Thymus (tissue), 14 donors: ENCODE measurements at places on chromosomes 16 and 17. TPM values are rescaled to one million over a fixed set of nuclear protein-coding genes. Genes with fewer than 3 reads are reported as not detected.

The NPIPA7 gene
- total RNA-seq, result 2.3 TPM

The TXNDC11 gene
- 22.9 TPM for total RNA-seq

The LDHD gene
- 0.99 TPM for total RNA-seq

The HIC1 gene
- total RNA-seq, result 11.8 TPM

The ACAP1 gene
- total RNA-seq, result 167 TPM

The KDM6B gene
- total RNA-seq, result 6.3 TPM

DNA sequence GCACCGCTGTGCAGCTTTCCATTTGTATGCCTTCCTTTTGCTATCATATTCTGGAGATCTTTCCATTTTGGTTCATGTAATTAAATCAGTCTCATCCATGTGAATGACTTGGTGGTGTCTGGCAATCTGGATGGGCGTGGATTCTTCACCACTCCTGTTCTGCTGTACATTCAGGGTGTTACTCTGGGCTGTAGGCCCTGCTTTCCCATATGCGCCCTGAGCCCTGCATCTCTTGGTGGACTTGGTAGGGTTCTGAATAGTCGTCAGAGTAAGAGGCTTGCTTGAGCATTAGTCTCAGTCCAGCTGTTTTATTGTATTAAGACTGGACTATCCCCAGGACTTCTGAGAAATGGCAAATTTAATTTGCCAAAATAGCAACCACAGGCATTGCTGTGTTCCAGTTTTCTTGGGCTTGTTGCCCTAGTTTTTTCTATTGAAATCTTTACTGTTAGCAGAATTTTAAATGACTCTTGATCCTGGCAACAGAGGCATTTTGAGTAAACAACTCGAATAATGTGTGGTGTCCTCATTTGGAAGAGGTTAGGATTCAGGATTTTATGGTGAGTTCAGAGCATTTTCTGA is 14.9 kb downstream of the BANP start:
- no peak for DNase-seq

- no peak for DNase-seq
Observed at GRCh38 chr17:79925242-79925957, 86.2 kb upstream of the CBX4 start.

- no peak for DNase-seq
Observed at GRCh38 chr17:79555543-79555942, 55.3 kb downstream of the RBFOX3 start.

GRCh38 chr17:79721993-79722671 is 8.6 kb upstream of the ENPP7 start:
- DNase-seq, result no peak

GRCh38 chr16:14286368-14287230 is 215.5 kb downstream of the MRTFB start:
- no peak for DNase-seq

GRCh38 chr17:49512296-49513043 is 17.4 kb downstream of the NGFR start:
- no peak for DNase-seq

DNA sequence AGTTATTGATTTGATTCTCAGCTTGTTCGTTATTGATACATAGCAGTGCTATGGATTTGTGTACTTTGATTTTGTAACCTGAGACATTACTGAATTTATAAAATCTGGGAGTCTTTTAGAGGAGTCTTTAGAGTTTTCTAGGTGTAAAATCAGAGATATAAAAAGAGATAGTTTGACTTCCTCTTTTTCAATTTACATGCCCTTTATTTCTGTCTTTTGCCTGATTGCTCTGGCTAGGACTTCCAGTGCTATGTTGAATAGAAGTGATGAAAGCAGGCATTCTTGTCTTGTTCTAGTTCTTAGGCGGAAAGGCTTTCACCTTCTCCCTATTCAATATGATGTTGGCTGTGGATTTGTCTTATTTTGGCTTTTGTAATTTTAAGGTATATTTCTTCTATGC is 106.2 kb downstream of the PHKB start:
- DNase-seq, result no peak

GRCh38 chr16:67299269-67299668 is 19.9 kb downstream of the PLEKHG4 start:
- no peak for DNase-seq

DNA sequence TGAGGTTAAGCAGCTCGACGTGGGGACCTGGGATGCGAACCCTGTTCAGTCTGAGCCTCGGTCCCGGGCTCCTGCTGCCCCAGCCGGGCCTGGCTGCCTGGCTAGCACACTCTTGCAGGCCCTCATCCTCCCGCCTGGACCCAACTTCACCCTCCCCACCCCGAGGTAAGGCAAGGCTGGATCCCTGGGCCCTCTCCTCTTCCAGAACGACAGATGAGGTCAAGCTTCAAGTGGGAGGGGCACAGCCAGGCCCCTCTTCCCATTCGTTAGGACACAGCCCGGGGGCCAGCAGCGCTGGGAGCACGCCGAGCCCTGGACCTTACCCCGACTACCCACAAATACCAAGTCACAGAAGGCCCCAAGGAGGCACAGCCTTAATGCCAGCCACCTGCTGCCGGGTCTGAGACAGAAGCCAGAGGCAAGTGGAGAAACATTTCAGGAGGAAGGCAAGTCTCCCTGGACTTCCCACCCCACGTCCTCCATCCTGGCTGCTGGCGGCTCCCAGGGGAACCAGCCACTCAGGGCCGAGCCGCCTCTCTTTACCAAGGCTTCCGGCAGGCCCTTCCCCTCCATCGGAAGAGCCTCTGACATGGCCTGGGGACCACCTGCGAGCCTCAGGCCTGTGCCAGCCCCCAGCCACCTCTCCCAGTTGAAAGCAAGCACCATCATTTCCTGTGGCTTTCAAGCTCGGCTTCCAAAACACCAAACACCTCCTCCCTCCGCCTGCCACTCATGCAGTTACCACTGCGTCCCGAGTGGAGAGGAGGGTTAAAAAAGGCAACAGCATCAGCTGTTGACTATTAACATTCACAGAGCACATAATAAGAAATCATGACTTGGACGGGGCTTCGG is 59.9 kb downstream of the RPH3AL start:
- DNase-seq, result no peak

GRCh38 chr17:17904166-17905035 is 67.6 kb upstream of the SREBF1 start:
- no peak for DNase-seq

DNA sequence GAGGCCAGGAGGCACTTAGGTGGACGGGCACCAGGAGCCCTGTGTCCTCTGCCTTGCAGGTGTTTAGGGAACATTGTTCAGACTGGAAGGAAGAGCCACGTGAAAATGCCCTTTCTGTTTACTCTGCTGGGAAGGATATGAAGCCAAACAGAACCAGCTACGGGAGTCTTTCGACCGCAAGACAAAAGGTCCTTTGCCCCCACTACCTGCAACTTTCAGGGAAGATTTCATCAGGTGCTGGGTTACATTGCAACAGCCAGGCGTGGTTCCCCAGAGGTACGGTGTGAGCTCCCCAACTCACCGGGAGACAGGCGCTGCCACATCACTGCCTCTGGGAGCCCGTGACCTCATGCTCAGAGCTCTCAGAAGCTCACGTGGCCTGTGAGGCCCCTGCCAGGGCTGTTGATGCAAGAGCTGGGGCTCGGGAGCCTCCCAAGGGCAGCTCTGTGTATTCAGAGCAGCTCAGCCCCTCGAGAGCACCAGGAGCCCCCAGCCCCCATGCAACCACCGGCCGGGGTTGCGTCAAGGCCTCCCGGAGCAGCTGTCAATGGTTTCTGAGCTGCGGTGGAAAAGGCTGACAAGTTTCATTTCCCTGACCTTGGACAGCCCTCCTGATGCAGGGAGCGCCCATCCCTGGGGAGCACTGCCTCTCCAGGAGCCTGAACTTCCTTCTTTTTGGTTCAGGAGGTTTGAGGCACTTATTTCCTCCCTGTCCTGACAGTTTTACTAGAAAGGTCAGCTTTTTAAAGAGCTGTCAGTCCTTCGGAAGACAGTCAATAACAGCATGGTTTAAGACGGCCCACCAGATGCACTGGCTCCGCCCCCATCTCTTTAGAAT is 42.1 kb downstream of the TBC1D16 start:
- DNase-seq, result peak; percentile 57

- DNase-seq, result no peak
Observed at GRCh38 chr17:16449121-16449570, 33.8 kb downstream of the TRPV2 start.

GRCh38 chr17:887551-888209 is 91.9 kb downstream of the NXN start:
- DNase-seq, result no peak

DNA sequence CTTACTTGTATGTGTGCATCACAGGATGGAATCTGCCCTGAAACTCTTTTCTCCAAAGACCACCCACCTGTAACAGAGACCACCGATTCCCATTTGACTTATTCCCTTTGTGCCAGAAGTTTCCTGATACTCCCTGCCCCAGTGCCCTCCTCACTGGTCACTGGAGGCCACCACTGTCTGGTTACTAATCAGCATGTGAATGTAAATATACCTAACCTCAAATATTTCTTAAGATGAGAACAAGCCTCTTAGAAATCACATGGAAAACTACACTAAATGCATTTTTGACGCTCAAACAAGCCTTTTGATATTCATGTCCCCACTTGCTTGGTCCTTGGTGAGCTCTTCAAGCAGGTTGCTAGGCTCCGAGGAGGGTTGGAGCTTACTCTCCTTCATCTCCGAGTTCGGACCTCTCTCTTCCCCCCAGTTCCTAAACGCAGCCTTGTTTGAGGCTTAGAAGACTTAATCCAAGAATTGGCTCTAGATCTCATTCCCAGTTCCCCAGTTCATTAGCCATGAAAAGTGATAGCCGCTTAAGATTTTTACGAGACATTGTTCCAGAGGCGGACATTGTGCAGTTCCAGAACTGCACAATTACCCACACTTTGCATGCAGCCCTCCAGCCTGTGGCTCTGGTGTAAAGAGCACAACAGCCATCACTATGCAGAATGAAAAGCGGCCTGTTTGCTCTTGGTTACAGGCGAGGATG is 579.2 kb upstream of the PSMD7 start:
- DNase-seq, result no peak

DNA sequence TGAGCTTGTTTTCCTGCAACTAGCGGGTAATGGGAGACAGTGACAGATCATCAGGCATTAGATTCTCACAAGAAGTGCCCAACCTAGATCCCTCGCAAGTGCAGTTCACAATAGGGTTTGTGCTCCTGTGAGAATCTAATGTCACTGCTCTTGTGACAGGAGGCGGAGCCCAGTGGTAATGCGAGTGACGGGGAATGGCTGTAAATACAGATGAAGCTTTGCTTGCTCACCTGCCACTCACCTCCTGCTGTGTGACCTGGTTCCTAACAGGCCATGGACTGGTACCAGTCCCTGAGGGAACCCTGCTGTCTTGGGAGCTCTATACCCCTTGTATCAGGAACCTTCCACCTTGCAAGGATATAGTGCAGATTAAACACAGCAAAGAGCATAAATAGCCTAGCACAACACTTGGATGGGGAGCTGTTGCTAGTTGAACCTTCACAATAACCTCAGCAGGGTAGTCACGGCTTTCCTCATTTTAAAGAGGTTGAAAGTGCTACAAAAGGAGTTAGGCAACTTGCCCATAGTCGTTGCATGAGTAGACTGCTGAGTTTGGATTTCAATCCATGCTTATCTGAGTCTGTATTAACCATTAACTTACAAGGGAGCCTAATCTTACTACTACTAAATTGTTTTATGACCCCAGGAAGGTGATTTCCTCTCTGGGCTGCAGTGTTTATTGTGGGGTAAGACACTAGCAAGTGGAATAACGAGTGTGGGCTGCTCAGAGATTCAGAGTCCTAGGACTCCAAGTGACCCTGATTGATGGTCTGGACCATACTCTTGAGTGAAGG is 156.6 kb upstream of the ZFHX3 start:
- DNase-seq, result no peak
